ENCODE measurements at places on chromosomes 1 and 21. TPM values are rescaled to one million over a fixed set of nuclear protein-coding genes. Genes with fewer than 3 reads are reported as not detected.

Gene DOP1B
- 17.7 TPM for total RNA-seq

GRCh38 chr1:4963251-4963650 is 308.8 kb downstream of the AJAP1 start:
- DNase-seq: no peak

Gene ITLN1
- 1,070 TPM for total RNA-seq

- DNase-seq: no peak
Measured at GRCh38 chr1:1024149-1024770, 4.3 kb downstream of the AGRN start.

Gene IGSF21
- total RNA-seq: 0.56 TPM
